ENCODE measurements at places on chromosomes 5 and 9.
A peak's percentile ranks its signal among the peaks of the same experiment; 100 is the strongest.

DNA sequence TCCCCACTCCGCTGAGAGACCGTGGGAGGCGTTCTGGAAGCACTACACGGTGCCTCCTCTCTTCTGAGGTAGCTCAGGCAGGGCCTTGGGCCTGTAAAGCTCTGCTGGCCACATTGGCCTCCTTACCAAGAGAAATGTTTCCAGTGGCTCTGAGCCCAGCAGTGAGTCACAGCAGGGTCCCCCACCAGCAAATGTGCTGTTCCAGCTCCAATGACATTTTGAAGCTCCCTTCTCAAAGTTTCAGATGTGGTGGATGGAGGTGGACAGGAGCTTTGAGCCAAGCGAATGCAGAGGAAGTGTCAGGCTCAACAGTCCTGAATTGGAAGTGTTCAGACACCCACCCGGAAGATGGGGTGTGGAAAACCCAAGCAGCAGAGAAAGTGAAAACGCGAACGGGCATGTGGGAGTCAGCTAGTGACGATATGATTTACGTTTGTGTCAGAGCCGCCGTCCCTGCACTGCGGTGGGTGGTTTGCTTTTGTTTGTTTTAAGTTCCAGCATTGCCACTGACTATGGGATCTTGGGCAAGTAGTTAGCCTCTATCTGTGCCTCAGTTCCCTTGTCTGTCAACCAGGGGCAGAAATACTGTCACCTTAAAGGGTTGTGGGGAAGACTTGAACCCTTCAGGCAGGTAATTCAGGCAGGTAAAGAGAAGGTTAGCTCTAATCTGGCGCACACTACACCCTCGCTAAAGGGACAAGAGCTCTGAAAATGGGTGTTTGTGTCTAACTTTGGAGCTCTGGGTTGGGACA lies 38.2 kb downstream of the C5orf15 start:
- DNase-seq = no peak
- H3K4me1 ChIP-seq = peaks cover 8% of the 10 kb centered on the region
- H3K27me3 ChIP-seq = no peaks in the 10 kb centered on the region
- no peak overlapping the region for H3K4me3 ChIP-seq

GRCh38 chr5:91283899-91284298 lies 99.2 kb downstream of the ARRDC3 start:
- H3K4me1 ChIP-seq = peaks cover 13% of the 10 kb centered on the region
- no peak for DNase-seq
- no peaks in the 10 kb centered on the region for H3K36me3 ChIP-seq
- H3K4me3 ChIP-seq = no peak overlapping the region

GRCh38 chr5:43804041-43804440 lies 201.1 kb downstream of the NNT start:
- H3K4me3 ChIP-seq = no peak overlapping the region
- no peak for DNase-seq
- H3K4me1 ChIP-seq = no peaks in the 10 kb centered on the region
- H3K36me3 ChIP-seq = no peaks in the 10 kb centered on the region
- H3K27ac ChIP-seq = no peak overlapping the region

- no peaks in the 10 kb centered on the region for H3K4me1 ChIP-seq
- H3K4me3 ChIP-seq = no peak overlapping the region
- H3K36me3 ChIP-seq = no peaks in the 10 kb centered on the region
- no peak for DNase-seq
- H3K27ac ChIP-seq = no peak overlapping the region
Measured at GRCh38 chr5:172501708-172502320, 47.5 kb upstream of the SH3PXD2B start.

DNA sequence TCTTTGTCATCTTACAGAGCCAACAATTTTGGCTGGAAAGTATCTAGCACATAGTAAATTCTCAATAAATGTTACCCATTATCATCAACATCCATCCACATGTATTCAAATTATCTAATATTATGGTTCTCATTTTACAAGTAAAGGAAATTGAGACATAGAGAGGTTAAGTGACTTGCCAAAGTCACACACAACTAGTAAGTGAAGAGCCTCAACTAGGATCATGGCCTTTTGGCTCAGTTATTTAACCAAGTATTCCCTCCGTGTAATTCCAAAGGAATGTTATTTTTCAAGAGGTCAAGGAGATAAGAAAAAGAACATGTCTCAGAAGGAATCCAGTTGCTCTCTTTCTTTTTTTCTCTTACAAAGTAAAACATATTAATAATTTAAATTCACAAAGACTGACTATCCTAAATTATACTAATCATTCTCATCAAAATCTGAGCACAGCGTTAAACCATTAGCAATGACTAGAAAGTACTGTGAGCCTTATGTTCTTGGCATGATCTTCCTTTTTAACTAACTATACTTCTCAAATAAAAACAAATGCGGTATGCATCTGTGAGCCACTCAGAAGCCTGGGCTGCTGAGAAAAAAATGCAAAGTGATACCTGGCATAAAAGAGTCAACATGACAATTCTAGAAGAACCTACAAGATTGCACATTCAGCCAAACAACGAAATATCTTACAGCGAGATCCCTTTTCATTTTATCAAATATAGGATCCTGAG lies 350.9 kb downstream of the GLIS3 start:
- no peak overlapping the region for H3K27ac ChIP-seq
- H3K4me3 ChIP-seq = no peak overlapping the region
- no peaks in the 10 kb centered on the region for H3K4me1 ChIP-seq
- H3K36me3 ChIP-seq = no peaks in the 10 kb centered on the region
- DNase-seq = no peak
- no peaks in the 10 kb centered on the region for H3K27me3 ChIP-seq

DNA sequence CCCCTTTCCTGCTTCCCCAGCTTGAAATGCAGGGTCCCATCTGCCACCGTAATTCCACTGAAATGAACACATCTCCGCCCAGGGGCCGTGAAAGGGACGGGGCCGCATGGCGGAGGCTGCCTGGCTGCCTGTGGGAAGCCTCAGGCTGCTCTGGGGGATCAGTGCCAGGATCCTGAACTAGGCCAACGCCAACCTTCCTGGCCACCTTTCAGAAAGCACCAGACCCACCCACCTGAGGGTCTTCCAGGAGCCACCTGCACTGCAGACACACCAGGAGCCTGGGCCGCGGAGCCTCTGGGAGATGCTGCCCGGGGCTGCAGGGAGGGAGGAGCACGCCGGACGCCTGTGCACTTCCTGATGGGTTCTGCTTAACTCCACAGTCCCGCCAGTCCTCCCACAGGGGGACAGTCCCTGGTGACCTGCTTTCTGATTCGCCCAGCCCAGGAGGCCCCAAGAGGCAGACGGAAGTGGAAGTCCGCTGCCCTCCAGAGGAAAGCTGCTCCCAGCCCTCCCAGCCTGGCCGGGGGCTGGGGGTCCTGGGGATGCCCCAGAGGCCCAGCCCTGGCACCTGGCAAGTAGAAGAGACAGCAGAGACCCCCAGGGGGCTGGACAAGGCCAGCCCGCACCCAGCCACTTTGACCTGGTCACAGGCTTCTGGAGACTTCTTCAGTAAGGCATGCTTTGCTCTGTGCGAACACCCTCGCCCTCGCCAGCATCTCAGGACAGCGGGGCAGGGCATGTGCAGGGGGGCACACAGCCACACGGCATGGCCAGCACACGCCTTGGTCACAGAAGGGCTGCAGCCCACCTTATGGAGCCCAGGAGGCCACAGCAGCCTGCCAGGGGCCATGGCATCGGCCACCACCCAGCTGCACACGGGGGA lies at the start of gene CARD9:
CARD9 (minus strand) TSS at position 370 of the 883 bp plus-strand sequence. CDS start 1,591 bp downstream, outside the sequence.
- DNase-seq = no peak
- H3K27me3 ChIP-seq = no peaks in the 10 kb centered on the region
- peak within 1 kb of the TSS; percentile 39 for H3K27ac ChIP-seq
- H3K4me1 ChIP-seq = no peaks in the 10 kb centered on the region
- H3K36me3 ChIP-seq = no peaks in the 10 kb centered on the region
- H3K4me3 ChIP-seq = no peak within 1 kb of the TSS

GRCh38 chr5:34685485-34686165 lies 29.5 kb downstream of the RAI14 start:
- DNase-seq = no peak
- peak overlapping the region; percentile 30 for H3K27ac ChIP-seq
- H3K4me3 ChIP-seq = no peak overlapping the region
- H3K27me3 ChIP-seq = no peaks in the 10 kb centered on the region
- no peaks in the 10 kb centered on the region for H3K36me3 ChIP-seq

DNA sequence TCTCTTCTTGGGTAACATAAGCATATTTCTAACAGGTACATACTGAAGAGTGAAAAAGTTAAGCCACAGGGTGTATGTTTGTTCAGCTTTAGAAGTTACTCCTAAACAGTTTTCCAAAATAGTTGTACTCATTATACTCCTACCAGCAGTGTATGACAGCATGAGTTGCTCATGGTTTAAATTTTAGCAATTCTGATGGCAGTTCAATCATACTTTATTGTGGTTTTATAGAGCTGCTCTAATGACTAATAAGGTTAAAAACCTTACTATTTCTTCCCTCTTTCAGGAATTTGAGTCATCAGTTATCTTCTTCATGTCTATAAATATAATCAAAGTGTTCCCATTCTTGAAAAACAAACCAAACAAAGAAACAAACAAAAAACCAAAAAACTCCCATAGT lies 81.5 kb downstream of the CAAP1 start:
- no peaks in the 10 kb centered on the region for H3K36me3 ChIP-seq
- no peak overlapping the region for H3K4me3 ChIP-seq
- DNase-seq = no peak
- no peak overlapping the region for H3K27ac ChIP-seq
- no peaks in the 10 kb centered on the region for H3K4me1 ChIP-seq

DNA sequence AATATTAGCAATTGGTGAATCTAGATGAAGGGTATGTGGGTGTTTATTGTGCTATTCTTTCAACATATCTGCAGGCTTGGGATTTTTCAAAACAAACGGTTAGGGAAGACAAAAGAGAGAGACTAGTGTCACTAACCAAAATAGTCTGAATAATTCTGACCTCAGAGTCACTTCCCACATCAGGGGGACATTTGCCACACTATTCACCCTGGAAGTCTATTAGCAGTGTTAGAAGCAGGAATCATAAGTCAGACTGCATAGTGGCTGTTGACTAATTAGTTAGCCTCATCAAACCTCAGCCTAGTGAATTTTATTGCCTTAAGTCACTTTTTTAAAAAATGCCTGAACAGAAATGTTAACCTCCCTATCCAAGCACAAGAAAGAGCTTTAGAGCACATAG lies 169.2 kb upstream of the RGMB start:
- H3K4me1 ChIP-seq = no peaks in the 10 kb centered on the region
- DNase-seq = no peak
- H3K27ac ChIP-seq = no peak overlapping the region
- no peaks in the 10 kb centered on the region for H3K27me3 ChIP-seq

- H3K4me3 ChIP-seq = no peak overlapping the region
- no peak for DNase-seq
- H3K27ac ChIP-seq = no peak overlapping the region
- H3K4me1 ChIP-seq = no peaks in the 10 kb centered on the region
- no peaks in the 10 kb centered on the region for H3K36me3 ChIP-seq
Measured at GRCh38 chr5:88683506-88684135, 199.4 kb downstream of the MEF2C start.

GRCh38 chr5:138489683-138490061 lies 24.4 kb downstream of the EGR1 start:
- no peak overlapping the region for H3K27ac ChIP-seq
- no peaks in the 10 kb centered on the region for H3K27me3 ChIP-seq
- peak; percentile 32 for DNase-seq
- H3K4me1 ChIP-seq = peaks cover 18% of the 10 kb centered on the region
- H3K4me3 ChIP-seq = no peak overlapping the region

DNA sequence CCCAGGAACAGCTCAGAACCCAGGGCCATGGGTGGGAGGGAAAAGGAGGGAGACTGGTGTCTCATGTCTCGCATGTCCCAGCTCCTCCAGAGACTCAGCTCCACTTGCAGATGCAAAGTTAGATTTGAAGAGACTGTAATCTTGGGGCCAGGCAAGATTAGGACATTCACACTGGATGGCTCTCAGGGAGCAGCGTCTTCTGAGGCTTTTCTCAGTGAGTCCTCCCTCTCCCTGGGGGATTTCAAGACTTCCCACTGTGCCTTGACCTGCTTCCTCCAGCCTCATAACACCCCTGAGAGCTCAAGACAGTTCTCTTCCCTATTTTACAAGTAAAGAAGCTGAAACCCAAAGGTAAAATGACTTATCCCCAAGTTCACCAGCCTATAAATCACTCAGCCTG lies 10.5 kb upstream of the TCOF1 start:
- H3K36me3 ChIP-seq = no peaks in the 10 kb centered on the region
- H3K27ac ChIP-seq = no peak overlapping the region
- no peaks in the 10 kb centered on the region for H3K27me3 ChIP-seq
- H3K4me1 ChIP-seq = no peaks in the 10 kb centered on the region
- no peak for DNase-seq

GRCh38 chr5:133780619-133781280 lies 168.4 kb upstream of the FSTL4 start:
- no peak overlapping the region for H3K4me3 ChIP-seq
- no peaks in the 10 kb centered on the region for H3K27me3 ChIP-seq
- H3K36me3 ChIP-seq = no peaks in the 10 kb centered on the region
- DNase-seq = no peak
- no peaks in the 10 kb centered on the region for H3K4me1 ChIP-seq

GRCh38 chr9:125841444-125841843 lies 94.3 kb downstream of the PBX3 start:
- no peaks in the 10 kb centered on the region for H3K27me3 ChIP-seq
- no peak overlapping the region for H3K4me3 ChIP-seq
- no peak for DNase-seq
- H3K36me3 ChIP-seq = no peaks in the 10 kb centered on the region
- H3K27ac ChIP-seq = no peak overlapping the region
- H3K4me1 ChIP-seq = no peaks in the 10 kb centered on the region

GRCh38 chr5:3339092-3339797 lies 256.4 kb upstream of the IRX1 start:
- H3K4me1 ChIP-seq = no peaks in the 10 kb centered on the region
- H3K27me3 ChIP-seq = no peaks in the 10 kb centered on the region
- no peak for DNase-seq
- H3K4me3 ChIP-seq = no peak overlapping the region
- H3K36me3 ChIP-seq = no peaks in the 10 kb centered on the region

GRCh38 chr5:132114150-132115121 lies 40.8 kb downstream of the CSF2 start:
- H3K4me3 ChIP-seq = no peak overlapping the region
- no peak overlapping the region for H3K27ac ChIP-seq

DNA sequence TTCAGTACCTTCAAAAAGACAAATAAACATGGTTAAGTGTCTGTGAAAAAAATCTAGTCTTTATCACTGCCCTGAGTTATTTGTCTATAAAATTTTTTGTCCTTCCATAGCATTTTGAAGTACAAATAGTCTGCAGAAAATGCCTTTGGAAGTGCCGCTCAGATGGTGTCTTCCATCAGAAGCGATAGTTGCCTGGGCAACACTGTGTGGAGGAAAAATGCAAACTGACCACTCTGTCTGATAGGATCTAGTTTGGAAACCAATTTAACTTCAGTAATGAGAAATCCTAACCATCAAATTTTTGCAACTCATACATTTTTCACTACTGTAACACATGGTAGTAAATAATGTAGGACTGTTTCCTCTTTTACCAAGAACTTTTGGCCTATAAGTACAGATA lies 449.9 kb downstream of the PRELID2 start:
- no peak overlapping the region for H3K4me3 ChIP-seq
- H3K4me1 ChIP-seq = no peaks in the 10 kb centered on the region
- no peak for DNase-seq
- no peaks in the 10 kb centered on the region for H3K27me3 ChIP-seq
- H3K27ac ChIP-seq = no peak overlapping the region
- H3K36me3 ChIP-seq = no peaks in the 10 kb centered on the region
